Stimulated activated CD4-positive, alpha-beta T cell treated with anti-CD3 and anti-CD28 coated beads, TNF-alpha, amount 100 ng/mL, for 4 hours (primary cell): ENCODE measurements at places on chromosomes 16 and 17.

DNA sequence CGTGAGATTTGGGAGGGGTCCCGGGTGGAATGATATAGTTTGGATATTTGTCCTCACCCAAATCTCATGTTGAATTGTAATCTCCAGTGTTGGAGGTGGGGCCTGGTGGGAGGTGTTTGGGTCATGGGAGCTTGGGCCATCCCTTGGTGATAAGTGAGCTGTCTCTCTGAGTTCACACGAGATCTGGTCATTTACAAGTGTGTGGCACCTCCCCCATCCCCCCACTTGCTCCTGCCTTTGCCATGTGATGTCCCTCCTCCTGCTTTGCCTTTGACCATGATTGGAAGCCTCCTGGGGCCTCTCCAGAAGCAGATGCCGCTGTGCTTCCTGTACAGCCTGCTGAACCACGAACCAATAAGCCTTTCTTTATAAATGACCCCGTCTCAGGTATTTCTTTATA lies 21.3 kb upstream of the BAIAP2 start:
- DNase-seq: no peak

DNA sequence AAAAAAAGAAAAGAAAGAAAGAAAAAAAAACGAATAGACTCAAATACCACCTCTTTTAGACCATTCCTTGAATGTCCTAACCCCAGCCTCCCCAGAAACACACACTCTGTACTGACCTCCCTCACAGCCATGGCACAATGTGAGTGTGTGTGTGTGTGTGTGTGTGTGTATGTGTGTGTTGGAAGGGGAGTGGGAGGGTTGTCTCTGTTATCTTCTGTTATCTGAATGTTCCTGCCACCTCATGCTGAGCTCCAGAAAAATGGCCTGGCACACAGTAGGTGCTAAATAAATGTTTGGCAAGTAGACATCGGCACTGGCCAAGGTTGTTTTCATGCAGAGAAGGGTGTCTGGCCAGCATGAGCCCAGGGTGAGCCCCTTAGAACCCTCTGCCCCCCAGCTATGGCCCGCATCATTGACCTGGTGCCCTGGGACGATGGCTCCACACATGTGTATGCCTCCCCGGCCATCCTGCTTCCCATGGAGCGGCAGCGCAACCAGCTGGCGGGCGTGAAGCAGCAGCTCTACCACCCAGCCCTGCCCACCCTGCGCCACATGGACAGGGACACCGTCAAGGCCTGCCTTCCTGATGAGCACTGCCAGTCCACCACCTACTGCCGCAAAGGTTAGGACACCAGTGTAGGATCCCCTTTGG lies 6.6 kb upstream of the CNGB1 start:
- DNase-seq: no peak

- DNase-seq: no peak
Observed at GRCh38 chr16:67758966-67759365, 39.9 kb upstream of the GFOD2 start.

DNA sequence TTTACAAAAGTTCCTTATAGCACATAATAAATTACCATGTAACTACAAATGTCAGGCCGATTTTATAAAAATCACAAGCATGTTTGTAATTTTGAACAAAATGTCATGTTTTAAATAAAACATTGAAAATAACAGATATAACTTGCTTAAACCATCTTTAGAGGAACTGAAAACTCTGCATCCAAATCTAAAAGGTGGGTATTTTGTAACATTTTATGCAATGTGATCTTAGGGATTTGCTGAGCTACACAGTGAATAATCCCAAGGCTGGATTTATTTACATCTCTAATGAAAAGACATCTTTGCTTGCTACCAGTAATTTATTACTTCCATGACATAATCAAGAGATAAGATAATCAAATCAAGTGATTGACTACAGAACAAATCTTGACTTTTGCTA lies 47.5 kb downstream of the N4BP1 start:
- no peak for DNase-seq

DNA sequence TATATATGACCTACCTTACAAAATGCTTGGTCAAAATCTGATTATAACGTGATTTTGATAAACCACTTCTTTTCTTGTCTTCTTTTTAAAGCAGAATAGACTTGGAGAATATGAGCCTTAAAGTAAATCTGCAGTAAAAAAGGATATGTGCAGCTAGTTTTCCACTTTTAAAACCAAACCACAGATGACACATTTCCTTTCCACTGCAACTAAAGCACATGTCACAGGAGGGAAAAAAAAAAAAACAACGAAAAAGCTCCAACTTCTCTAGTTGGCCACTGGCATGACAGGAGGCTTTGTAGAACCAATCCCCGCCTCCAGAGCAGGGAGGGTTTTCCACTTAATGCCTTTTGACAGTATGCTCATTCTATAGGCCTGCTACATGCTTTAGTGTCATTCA lies at the start of gene EVI2A:
Gene EVI2A, minus strand, starts transcription at position 142 of the 400 bp plus-strand sequence. CDS start 2,609 bp downstream, outside the sequence.
- peak; percentile 74 for DNase-seq

DNA sequence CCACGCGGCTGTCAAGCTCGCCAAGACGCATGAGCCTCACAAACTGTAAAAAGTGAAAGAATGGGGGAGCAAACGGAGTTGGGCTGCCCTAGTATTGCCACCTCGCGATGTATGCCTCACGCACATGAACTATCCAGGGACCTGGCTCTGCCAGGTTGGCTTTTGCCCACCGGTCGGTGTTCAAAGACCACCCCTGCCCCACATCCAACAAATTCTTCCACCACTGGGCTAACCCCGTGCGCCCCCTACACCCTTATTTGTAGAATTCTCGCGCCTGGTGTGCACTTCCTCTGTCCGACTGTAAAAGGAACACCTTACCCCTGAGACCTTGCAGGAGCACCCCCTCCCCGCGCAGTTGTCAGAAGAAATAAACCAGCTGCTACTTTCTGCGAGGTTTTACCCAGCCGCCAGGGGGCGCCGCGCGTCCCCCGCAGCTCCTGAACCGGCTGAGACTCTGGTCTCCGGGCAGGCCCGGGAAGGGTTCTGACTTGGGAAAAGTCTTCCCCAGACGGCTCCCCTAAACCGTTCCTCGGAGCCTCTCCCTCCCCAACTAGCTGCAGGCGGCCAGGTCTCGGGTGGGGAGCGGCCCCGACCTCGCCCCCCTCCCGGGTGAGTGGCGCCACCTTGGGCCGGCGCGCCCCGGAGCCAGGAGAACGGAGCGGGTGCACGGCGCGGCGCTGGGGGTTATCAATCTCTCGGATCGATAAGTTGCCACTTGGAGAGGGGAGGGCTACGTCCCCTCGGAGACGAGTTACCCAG lies 1.7 kb upstream of the ZNF423 start:
- no peak for DNase-seq

- DNase-seq: no peak
Observed at GRCh38 chr16:72236866-72237265, 64.9 kb upstream of the PMFBP1 start.

DNA sequence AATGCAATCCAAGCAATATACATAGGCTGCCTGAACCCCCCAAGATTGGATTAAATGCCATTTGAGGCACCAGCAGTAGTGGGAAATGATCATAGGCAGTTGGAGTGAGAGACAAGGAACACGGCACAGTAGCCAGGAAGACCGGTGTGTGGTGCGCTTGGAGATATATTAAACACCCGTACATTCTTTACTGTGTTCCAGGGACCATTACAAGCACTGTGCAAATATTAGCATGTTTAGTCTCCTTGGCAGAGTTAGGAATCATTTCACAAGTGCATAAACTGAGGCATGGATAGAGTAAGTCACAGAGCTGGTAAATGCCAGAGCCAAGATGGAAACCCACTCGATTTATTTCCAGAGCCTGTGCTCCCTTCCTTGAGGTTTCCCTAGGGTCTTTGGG lies 31.1 kb upstream of the TNRC6A start:
- DNase-seq: no peak

GRCh38 chr17:180381-181244 lies 837 bp downstream of the DOC2B start:
- DNase-seq: no peak

DNA sequence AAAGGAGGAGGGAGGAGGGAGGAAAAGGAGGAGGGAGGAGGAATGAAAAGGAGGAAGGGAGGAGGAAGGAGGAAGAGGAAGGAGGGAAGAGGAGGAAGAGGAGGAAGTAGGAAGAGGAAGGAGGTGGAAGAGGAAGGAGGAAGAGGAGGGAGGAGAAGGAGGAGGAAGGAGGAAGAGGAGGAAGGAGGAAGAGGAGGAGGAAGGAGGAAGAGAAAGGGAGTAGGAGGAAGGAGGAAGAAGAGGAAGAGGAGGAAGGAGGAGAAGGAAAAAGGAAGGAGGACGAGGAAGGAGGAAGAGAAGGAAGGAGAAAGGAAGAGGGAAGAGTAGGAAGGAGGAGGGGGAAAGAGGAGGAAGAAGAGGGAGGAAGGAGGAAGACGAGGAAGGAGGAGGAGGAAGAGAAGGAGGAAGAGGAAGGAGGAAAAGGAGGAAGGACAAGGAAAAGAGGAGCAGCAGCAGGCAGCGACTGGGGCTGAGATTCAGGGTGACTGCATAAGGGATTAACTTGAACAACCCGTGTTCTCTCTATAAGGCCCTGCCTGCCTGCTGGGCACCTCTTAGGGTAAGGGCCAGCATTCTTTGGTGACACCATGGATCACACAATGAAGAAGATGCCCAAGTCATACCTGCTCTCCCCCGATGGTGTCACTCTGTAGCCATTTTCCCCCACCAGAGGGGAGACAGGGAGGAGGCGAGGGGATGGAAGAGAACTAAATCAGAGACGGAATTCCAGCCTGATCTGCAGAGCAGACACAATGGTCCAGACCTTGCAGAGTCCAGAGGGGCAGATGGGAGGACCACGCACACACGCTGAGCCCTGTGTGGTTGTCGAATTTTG lies 1.4 kb upstream of the IL34 start:
- no peak for DNase-seq

DNA sequence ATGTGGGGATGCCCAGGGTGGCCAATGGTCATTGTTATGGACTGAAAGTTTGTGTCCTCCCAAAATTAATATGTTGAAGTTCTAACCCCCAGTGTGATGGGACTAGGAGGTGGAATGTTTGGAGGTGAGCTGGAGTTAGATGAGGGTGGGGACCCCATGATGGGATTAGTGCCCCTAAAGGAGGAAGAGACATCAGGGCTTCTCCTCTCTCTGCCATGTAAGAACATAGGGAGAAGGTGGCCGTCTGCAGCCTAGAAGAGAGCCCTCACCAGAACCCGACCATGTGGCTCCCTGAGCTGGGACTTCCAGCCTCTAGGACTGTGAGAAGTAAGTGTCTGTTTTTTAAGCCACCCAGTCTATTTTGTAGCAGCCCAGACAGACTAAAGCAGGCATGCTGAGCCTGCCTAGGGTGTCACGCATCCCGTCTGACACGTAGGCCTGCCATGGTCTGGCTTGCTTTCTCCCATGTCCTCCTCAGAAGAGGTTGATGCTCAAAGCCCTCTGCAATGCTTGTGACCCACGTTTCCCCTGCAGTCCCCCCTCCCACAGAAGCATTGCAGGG lies 4.0 kb upstream of the PRPSAP1 start:
- no peak for DNase-seq

DNA sequence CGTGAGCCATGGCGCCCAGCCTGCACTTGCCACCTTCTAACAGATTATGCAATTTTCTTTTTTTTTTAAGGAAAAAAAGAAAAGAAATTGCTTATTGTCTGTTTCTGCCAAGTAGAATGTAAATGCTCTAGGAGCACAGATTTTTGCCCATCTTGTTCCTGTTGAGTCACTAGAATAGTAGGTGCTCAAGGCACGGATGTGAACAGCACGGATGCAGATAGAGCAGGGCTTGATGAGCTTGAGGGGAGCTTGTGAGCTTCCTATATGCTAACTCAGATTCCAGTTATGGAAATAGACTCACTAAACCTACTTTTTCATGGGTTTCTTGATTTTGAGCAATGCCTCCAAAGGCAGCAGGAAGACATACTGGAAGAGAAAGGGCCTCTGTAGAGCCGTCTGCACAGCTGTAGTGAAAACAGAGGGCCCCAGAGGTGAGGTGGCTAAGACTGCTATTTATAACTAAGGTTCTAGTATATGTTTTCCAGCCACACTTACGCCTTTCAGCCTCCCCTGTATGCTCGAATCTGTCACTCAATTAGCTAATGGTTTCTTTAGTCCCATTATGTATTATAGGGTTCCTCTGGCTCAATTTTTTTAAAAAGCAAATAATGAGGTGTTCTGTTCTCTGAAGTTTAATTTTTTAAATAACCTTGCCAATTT lies 72.8 kb downstream of the WWP2 start:
- no peak for DNase-seq

GRCh38 chr17:47701608-47702007 lies 7.6 kb downstream of the TBKBP1 start:
- no peak for DNase-seq

GRCh38 chr16:64416216-64417005 lies 705.5 kb downstream of the CDH11 start:
- DNase-seq: no peak

- no peak for DNase-seq
Observed at GRCh38 chr16:3519581-3519980, 18.8 kb downstream of the CLUAP1 start.

- DNase-seq: no peak
Observed at GRCh38 chr17:622356-622755, 92.3 kb downstream of the VPS53 start.

DNA sequence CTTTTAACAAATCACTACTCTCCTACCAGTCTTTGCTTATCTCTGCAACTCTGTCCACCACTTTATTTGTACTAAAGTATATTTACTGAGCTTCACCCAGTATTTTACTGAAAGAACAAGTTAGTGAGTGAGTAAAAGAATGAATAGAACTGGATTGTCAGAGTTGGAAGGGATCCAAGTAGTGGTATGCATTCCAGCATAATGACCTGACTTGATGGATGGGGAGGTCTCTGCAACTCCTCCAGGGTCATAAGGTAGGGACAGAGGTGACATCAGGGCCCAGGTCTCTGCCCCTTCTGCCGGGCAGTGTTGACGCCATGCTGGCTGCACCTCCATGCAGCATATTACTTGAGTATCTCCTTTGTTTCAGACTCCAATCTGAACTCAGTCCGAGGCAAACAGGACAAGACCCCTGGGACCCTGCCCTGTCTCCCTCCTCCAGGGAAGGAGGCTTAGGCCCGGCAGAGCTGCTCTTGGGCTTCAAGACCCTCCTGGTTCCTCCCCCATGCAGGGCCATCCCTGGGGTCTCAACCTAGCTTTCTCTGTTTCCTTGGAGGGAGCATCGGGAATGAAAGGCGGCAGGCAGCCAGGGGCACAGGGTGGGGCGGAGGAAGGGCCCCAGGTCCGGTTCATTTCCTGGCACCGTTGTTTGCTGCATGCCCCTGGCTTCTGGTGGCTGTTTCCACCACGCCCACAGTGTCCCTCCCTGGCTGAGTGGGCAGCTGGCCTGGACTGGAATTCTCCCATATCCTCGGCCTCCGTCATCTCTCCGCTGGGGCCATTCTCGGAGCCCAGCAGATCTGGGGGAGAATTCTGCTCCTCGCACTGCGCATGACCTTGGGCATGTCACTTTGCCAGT lies 12.4 kb upstream of the ITGA3 start:
- DNase-seq: no peak

GRCh38 chr16:68444056-68444657 lies 4.2 kb downstream of the SMPD3 start:
- DNase-seq: no peak

DNA sequence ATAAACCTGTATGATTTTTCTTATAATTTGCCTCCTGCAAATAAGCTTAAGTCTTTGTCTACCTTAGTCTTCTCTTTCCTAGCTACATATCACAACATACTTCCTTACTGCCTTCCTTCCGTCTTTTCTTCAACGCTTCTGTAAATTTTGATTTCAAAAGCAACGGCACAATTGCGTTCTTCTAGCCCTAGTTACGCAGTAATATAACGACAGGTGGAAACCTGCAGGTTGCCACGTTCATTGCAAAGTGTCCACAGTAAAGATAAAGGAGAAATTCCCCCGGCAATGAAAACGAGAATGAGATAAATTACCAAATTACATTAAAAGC lies 546 bp upstream of the PSMD7 start:
- no peak for DNase-seq
